G401 (cell line): ENCODE measurements at places on chromosomes 12 and 14.

GRCh38 chr12:51028813-51029150 lies 2.6 kb upstream of the SLC11A2 start:
- DNase-seq = no peak

GRCh38 chr12:8667270-8667669 lies 4.6 kb upstream of the MFAP5 start:
- DNase-seq = no peak

DNA sequence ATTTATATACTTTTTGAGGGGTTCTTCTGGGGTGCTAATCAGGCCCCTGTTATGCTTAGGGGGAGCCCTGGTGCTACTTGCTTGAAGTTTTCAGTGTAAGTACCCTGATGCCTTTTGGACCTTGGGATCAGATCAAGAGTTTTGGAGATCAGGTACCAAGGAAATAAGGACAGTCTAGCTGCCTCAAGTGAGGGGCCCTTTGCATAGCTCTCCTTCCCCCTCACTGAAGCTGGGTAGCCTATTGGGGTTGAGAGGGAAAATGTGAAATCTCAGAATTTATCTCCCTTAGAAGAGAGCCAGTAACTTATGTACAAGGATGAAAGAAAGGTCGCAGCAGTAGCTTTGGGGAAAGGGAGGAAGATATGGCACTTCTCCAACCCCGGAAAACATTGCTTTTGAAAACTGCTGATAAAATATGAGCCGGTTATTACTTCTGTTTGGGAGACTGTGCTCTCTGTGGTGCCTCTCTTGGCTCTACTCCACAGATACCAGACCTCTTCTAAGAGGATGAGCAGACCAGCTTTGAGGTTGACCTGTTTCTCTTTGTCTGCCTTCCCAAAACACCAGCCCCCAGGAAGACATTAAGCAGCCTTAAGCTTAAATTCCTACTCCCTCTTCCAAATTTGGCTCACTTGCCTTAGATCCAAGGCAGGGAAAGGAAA lies 8.8 kb upstream of the AMHR2 start:
- DNase-seq = peak; percentile 71

GRCh38 chr12:101675555-101675954 lies 21.9 kb upstream of the CHPT1 start:
- no peak for DNase-seq

- peak; percentile 66 for DNase-seq
Measured at GRCh38 chr12:113222730-113223531, 1.7 kb downstream of the TPCN1 start.

- peak; percentile 5 for DNase-seq
Measured at GRCh38 chr14:78356391-78356790, 186.2 kb downstream of the NRXN3 start.

DNA sequence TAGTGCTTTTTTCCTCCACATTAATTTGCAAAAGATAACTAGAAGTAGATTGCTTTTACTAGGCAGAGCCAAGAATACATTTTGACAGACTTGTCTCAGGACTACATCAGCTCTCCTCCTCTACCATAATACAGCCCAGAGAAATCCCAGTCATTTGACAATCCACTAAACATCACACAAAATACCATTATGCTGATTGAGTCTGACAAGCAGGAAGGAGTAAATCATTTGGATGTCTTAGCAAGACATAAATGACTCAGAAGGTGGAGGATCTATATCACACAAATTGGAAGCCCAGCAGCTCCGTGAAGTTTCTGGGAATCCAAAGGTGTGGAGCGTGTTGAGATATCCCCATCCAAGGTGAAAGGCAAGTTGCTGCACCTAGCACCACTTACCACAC lies 75.4 kb upstream of the FKBP4 start:
- no peak for DNase-seq

DNA sequence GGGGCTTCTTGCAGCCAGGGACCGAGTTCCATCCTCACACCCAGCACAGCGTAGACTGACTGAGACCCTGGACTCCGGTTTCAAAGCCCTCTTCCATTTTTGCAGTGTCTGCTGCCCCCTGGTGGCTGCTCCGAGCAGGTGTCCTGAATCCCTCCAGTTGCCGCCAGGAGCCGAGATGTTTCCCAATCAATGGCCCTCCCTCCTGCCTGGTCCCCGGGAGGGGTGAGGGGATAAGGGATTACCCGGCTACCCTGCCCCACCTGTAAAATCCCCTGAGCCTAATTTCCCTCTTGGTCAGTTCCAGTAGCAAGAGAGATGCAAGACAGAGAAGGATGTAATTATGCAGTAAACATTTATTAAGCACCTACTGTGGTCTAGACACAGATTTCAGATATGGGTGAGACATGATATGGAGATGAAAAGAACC lies 55.0 kb downstream of the PHETA1 start:
- DNase-seq = peak; percentile 74

- no peak for DNase-seq
Measured at GRCh38 chr14:24422694-24423601, 6.5 kb downstream of the CBLN3 start.

GRCh38 chr12:83265808-83266207 lies 579.1 kb downstream of the TMTC2 start:
- no peak for DNase-seq

- no peak for DNase-seq
Measured at GRCh38 chr12:89672589-89672979, 36.1 kb downstream of the ATP2B1 start.

- DNase-seq = no peak
Measured at GRCh38 chr12:68474467-68475204, 136.1 kb upstream of the RAP1B start.

- DNase-seq = peak; percentile 43
Measured at GRCh38 chr12:62744551-62744950, 190.4 kb downstream of the PPM1H start.

GRCh38 chr12:71461787-71462328 lies 22.3 kb downstream of the LGR5 start:
- no peak for DNase-seq

GRCh38 chr14:99055816-99056215 lies 216.2 kb downstream of the BCL11B start:
- no peak for DNase-seq

DNA sequence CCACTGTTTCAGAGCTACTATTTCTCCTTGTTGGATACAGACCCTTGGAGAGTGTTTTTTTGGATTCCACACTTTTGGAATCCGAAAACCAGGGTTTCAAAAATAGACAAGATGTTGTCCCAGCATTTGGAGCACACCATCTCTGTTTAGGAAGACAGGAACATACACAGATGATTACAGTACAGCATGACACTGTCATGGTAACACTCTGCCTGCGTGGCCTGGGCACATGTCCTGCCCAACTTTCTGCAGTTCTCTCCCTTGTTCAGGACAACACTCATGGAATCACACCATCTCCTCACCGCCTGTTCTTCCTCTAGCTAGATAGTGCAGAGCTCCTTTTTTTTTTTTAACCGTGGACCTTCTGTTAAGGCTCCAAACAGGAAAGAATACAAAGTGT lies 369.2 kb downstream of the PDZRN4 start:
- no peak for DNase-seq

DNA sequence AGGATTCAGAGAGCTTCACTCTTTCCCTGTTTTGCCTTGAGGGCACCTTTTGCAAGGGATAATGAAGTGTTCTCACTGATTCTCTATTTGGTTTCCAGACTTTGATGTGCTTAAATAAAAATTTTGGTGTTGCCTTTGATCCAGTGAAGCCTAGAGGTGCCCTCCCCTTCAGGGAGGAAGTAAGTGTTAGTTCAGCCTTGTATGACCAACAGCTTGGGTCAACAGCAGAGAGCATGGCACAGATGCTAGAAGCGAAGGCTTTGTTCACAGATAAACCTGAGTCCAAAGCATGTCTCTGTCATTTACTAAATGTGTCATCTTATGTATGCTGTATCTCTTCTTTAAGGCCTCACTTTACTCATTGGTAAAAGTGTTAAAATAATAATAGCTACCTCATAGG lies 52.8 kb upstream of the STXBP6 start:
- no peak for DNase-seq

GRCh38 chr12:52257074-52257551 lies 17.3 kb upstream of the KRT86 start:
- no peak for DNase-seq

DNA sequence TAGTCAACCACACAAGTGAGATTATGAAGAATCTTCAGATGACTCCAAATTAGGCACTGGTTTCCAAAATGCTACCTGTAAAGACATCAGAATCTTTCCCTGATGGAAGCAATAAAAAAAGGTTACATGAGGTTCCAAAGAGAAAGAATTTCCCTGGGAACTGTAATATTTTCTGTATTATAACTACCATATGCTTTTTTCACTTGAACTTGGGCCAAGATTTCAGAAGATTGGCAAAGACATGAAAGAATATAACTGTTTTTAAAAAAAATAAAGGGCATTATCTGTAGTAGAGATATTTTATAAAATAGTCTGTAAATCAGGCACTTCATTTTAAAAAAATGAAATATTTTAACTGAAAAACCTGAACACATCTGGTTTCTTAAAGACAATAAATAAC lies 12.9 kb downstream of the HECTD1 start:
- peak; percentile 9 for DNase-seq

DNA sequence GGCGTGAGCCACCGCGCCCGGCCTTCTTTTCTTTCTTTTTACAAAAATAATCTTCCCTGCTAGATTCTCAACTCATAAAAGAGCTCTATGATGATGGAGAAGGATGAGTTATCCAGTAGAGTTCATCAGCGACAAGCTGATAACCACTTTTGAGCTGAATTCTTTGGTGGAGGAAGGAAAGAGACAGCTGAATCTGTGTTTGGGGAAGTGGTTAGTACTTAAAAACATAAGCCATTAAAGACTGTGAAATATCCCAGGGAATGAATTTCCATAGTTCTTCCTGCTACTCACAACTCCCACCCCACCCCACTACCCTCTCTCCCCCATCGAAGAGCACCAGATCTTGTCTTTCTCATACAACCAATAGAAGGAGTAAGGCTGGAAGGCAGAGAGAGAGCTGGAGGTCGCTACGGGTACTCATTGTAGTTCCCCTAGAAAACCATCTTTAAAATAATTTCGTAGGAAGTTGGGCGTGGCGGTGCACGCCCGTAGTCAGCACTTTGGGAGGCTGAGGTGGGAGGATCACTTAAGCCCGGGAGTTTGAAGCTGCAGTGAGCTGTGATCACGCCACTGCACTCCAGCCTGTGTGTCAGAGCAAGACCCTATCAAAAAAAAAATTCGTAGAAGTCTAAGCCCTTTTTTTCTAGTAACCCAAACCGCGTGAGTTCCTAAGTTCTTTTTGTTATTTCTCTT lies 647 bp upstream of the ESPL1 start:
- DNase-seq = no peak

- DNase-seq = no peak
Measured at GRCh38 chr14:99387880-99388279, 92.8 kb downstream of the SETD3 start.

GRCh38 chr14:69325086-69325485 lies 65.1 kb downstream of the GALNT16 start:
- no peak for DNase-seq

- no peak for DNase-seq
Measured at GRCh38 chr12:69343357-69343756, 4.8 kb upstream of the LYZ start.

GRCh38 chr12:109677279-109677691 lies 36.3 kb upstream of the FAM222A start:
- no peak for DNase-seq

GRCh38 chr12:26744697-26745440 lies 88.1 kb downstream of the ITPR2 start:
- DNase-seq = no peak

- DNase-seq = no peak
Measured at GRCh38 chr12:83665634-83666218, 979.0 kb downstream of the TMTC2 start.

GRCh38 chr12:104994336-104994735 lies 8.2 kb downstream of the NOPCHAP1 start:
- no peak for DNase-seq

- DNase-seq = no peak
Measured at GRCh38 chr12:129351481-129351880, 498.2 kb downstream of the GLT1D1 start.

DNA sequence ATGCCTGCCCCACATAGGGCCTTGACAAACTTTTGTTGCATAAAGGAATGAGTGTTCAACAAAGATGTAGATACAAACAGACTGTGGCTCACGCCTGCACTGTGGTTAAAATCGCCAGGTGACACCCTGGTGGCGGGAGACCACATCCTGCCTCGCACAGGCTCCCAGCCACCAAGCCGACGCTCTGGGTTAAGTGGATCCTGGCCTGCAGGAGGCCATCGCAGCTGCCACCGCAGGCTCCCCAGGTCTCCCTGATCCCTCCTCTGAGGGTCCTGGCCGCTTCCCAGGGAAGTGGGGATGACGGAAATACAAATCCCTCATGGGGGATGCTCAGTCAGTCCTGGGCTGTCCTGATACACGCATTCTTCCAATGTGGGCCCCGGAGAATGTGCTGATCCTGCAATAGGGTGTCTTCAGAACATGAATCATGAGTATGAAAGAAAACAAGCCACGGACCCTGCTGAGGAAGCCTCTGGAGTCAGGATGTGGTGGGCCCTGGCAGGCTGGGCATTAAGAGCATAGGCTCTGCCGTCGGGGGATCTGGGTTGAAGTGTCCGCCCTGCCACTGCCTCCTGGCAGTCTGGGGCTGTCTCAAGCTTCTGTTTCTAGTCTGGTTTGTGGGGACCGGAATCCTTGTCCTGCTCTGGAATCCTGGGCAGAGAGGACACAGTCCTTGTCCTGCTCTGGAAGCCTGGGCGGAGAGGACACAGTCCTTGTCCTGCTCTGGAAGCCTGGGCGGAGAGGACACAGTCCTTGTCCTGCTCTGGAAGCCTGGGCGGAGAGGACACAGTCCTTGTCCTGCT lies 53.5 kb upstream of the BEGAIN start:
- DNase-seq = no peak
